ENCODE measurements at places on chromosomes 13 and 19. TPM values are rescaled to one million over a fixed set of nuclear protein-coding genes. Genes with fewer than 3 reads are reported as not detected.

GRCh38 chr19:43789029-43789428, 8.3 kb upstream of the KCNN4 start:
- no peak for DNase-seq

DNA sequence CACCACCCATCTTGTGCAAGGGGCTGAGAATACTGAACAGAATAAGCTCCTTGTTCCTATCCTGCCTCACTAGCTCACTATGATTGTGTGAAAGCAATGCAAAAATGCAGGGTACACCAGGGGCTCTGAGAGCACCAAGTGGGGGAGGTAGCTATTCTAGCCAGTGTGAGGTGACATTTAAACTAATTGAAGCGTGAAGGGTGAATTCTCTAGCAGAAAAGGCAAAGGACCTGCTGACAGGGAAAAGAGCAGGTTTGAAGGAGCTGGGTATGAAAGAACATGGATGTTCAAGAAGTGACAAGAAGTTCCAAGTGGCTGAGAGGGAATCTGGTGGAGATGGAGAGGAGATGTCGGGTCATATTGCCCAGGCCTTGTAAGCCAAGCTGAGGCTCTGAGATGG, 64.2 kb downstream of the SIAH3 start:
- no peak for DNase-seq

CEACAM18 gene
- total RNA-seq, result not detected

- DNase-seq, result no peak
Observed at GRCh38 chr13:37716420-37717195, 118.0 kb upstream of the POSTN start.

FCER2 gene
- total RNA-seq, result not detected

GRCh38 chr13:39306639-39307589, 268.7 kb downstream of the NHLRC3 start:
- DNase-seq, result no peak

GRCh38 chr13:60134376-60134775, 29.4 kb downstream of the DIAPH3 start:
- no peak for DNase-seq
